ENCODE measurements at places on chromosomes 11 and 22. TPM values are rescaled to one million over a fixed set of nuclear protein-coding genes. Genes with fewer than 3 reads are reported as not detected.

Gene ABCG4
- not detected for total RNA-seq

Gene FGF3
- not detected for total RNA-seq

Gene LMO2
- total RNA-seq = 0.66 TPM

Gene LUZP2
- not detected for total RNA-seq

Gene MUC5AC
- total RNA-seq = not detected
